Ovary (tissue), 10 donors: ENCODE measurements at places on chromosomes 16 and 17. TPM values are rescaled to one million over a fixed set of nuclear protein-coding genes. Genes with fewer than 3 reads are reported as not detected.
A peak's percentile ranks its signal among the peaks of the same experiment; 100 is the strongest.

- H3K36me3 ChIP-seq = no peaks in the 10 kb centered on the region
- H3K4me1 ChIP-seq = peaks cover 1% of the 10 kb centered on the region
- no peak overlapping the region for H3K4me3 ChIP-seq
Observed at GRCh38 chr17:21075739-21076085, 32.9 kb upstream of the USP22 start.

Gene TBC1D3H
- not detected for total RNA-seq

DNA sequence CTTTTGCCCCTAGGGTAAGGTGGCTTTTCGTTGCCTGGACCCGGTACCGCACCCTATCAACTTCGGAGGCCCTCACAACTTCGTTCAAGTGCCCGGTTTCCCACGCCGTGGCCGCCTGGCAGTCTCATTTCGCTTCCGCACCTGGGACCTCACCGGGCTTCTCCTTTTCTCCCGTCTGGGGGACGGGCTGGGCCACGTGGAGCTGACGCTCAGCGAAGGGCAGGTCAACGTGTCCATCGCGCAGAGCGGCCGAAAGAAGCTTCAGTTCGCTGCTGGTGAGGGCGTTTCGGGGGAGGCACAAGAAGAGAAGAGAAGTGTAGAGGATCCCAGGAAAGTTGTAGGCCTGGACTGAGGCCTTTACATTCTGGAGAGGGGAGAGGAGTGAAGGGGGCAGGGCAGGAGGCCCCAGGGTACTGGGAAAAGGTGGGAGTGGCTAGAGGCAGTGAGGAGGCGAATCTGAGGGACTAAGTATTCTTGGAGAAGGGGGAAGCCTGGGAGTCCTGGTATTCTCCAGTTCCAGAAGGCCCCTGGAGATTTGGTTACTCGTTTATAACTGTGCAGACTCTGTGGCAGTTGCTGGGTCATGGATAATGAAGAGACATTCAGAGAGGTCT, 5.5 kb downstream of the CNTNAP1 start:
- no peak for DNase-seq
- no peaks in the 10 kb centered on the region for H3K27me3 ChIP-seq
- H3K36me3 ChIP-seq = no peaks in the 10 kb centered on the region
- no peak overlapping the region for H3K27ac ChIP-seq
- H3K4me3 ChIP-seq = no peak overlapping the region
- H3K4me1 ChIP-seq = peaks cover 6% of the 10 kb centered on the region

DNA sequence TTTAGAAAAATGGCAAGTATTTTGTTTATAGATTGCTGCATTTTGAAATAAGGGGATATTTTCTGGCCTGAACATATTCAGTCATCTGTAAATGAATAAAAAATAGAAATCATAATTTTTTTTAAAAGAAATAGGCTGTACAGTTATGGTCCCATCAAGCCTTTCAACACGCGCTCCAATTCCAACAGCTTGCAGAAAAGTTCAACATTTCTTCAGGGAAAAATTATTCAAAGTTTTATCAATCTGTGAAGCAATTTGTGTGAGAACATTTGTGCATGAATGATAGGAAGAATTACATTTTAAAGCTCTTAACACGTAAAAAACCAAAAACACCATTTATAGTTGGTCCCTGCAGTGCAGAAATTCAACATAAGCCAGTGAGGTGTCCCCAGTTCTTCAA, 50.7 kb upstream of the SLC25A19 start:
- no peak for DNase-seq
- no peak overlapping the region for H3K4me3 ChIP-seq
- H3K36me3 ChIP-seq = no peaks in the 10 kb centered on the region
- no peak overlapping the region for H3K27ac ChIP-seq
- peaks cover 1% of the 10 kb centered on the region for H3K4me1 ChIP-seq

DNA sequence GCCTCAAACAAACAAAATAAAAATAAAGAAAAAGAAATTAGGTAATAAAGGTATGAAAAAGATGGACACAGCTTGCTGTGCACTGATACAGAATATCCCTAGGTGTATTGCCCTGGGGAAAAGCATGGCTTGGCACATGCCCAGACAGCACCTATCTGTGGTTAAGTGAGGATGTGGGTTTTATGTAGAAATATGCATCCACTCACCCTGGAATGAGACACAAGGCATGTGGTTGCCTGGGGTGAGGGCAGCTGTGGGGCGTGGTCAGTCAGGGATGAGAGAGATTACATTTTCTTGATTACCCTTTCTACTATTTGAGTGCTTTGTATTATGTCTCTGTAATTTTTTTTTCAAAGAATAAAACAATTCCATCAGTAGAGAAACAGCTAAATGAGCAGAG, 6.9 kb downstream of the PLLP start:
- no peaks in the 10 kb centered on the region for H3K27me3 ChIP-seq
- H3K36me3 ChIP-seq = no peaks in the 10 kb centered on the region
- H3K4me1 ChIP-seq = no peaks in the 10 kb centered on the region
- no peak for DNase-seq
- no peak overlapping the region for H3K27ac ChIP-seq

- no peak overlapping the region for H3K27ac ChIP-seq
- peaks cover 21% of the 10 kb centered on the region for H3K4me1 ChIP-seq
- DNase-seq = no peak
Observed at GRCh38 chr17:27544350-27545131, 86.4 kb upstream of the LGALS9 start.

DNA sequence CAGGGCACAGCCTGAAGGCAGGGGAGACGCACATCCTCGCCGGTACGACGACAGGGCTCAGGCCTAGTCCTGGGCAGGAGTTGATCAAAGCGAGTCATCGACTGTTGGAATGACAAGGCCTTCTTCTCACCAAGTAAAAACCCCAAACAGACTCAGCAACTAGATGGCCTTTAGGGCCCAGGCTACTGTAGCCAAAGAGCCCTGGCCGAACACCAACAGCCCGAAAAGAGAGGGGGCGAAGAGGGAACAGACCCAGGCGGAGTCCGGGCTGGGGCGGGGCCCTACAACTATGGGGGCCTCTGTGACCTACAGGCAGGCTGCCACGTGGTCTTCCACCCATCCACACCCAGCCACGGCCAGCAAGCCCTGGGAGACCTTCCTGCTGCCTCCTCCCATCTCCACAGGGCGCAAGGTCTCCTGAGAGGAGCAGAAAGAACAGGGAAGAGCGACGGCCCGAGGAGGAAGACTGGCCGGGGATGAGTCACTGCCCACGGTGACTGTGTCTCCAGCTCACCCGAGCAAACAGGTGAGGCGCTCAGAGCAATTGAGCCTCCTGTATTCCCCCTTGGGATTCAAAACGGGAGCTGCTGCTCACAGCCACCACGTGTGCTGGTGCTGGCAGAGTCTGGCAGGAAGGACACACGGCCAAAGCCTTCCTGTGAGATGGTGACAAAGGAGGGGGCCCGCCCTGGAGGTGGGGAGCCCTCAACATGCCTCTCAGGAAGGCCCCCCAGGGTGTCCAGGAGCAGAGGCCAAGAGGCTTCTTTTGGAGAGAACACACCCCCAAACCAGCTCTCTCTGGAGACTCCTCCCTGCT, 17.7 kb downstream of the SLC16A3 start:
- peak; percentile 79 for DNase-seq
- no peaks in the 10 kb centered on the region for H3K27me3 ChIP-seq
- no peaks in the 10 kb centered on the region for H3K36me3 ChIP-seq
- no peak overlapping the region for H3K4me3 ChIP-seq
- H3K27ac ChIP-seq = peak overlapping the region; percentile 60
- peaks cover 23% of the 10 kb centered on the region for H3K4me1 ChIP-seq

GRCh38 chr17:45170280-45170930, 8.7 kb downstream of the HEXIM2 start:
- no peaks in the 10 kb centered on the region for H3K36me3 ChIP-seq
- H3K4me3 ChIP-seq = no peak overlapping the region
- no peak for DNase-seq
- H3K27me3 ChIP-seq = no peaks in the 10 kb centered on the region

DNA sequence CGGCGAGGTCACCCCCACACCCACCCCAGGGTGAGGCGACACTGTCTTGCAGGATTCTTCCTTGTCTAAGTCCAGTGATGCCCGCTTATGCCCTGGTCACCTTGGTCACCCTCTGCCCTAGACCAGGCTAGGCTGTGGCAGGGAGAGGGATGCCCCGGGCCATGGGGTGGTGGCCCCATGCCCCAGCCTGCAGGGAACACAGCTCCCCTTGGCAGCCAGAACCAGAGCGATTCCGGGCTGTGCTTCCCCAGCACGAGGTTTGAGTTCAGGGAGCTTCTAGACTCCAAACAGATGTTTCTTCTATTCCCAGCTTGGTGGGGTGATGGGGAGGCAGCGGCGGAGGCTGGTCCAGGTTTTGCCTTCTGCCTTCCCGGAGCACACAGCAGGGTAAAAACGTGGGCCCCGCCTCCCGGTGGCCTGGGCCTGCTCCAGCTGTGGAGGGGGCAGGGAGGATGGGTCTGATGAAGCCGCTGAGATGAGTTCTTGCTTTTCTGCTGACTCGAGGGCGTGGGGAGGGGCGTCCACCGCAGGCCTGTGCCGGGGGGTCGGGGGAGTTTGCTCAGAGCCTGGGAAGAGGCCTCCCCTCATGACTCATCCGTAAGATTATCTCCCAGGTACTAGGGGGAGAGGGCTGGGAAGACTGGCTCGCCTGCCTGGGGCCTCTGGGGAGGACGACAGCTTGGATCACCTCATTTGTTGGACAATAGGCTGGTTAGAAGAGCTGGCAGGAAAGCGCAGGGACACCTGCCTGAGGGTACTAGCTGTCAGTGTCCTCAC, 15.4 kb downstream of the SMTNL2 start:
- H3K27ac ChIP-seq = peak overlapping the region; percentile 91
- no peaks in the 10 kb centered on the region for H3K36me3 ChIP-seq
- H3K27me3 ChIP-seq = no peaks in the 10 kb centered on the region
- H3K4me1 ChIP-seq = peaks cover 19% of the 10 kb centered on the region

DNA sequence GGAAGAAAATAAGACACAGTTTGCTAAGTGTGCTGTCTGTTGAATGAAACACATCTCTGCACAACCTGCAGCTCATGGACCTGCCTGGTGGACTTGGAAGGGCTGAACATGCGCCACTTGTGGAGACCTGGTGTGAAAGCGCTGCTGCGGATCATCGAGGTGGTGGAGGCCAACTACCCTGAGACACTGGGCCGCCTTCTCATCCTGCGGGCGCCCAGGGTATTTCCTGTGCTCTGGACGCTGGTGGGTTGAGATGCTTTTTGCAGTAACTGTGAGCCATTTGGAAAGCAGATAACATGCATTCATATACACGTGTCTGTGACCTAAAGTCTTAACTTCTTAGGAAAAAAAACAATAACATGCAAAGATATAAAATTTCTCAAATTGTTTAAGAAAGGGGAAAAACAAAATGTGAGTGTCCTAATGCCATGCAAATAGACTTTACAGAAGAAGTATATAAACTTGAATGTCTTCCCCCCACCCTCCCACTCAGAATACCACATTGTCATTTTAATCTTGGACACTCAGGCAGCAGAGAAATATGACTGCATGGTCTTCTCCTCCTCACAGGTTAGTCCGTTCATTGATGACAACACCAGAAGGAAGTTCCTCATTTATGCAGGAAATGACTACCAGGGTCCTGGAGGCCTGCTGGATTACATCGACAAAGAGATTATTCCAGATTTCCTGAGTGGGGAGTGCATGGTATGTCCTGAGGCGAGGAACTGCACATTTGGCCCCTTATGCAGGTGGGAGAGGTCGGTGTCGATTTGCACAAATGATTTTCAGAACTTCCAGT, 65.6 kb downstream of the SEC14L1 start:
- no peak for DNase-seq
- no peak overlapping the region for H3K27ac ChIP-seq

Gene SEPTIN1
- 7.6 TPM for total RNA-seq

Gene MRPS7
- total RNA-seq = 27.6 TPM

Gene PSMD7
- 32.1 TPM for total RNA-seq
